ENCODE measurements at places on chromosomes 2 and 18. TPM values are rescaled to one million over a fixed set of nuclear protein-coding genes. Genes with fewer than 3 reads are reported as not detected.

DNA sequence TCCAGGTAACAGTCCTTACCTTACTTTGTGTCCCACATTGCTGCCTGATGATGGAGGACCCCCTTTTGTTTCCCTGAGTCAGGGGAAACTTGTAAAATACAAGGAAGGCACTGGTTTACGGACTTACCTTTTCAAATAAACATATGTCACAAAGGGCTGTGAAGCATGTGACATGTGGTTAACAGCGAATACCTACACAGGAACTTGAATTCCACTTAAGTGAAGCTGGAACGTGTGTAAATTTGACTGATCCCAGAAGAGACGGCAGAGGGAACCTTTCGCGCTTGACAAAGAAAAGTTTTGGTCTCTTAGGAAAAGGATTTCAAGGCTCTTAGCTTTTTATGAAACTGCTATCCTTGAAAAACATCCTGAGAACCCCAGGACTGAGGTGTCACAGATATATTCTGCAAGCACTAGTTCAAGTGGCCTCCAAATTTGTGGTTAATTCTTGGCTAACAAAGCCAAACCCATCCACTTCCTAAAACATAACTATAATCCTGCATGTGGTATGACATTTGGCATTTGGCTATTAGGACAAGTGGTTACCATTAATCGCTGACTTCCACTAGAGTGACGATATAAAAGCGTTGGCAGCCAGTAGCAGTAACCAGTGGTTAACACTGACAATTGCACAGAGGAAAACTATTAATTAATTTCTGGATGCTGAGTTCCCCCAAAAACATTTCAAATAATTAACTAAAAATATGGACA, 55.6 kb downstream of the ITGB6 start:
- no peaks in the 10 kb centered on the region for H3K36me3 ChIP-seq
- no peaks in the 10 kb centered on the region for H3K27me3 ChIP-seq
- no peak overlapping the region for H3K4me3 ChIP-seq
- DNase-seq = no peak
- no peak overlapping the region for H3K27ac ChIP-seq

DNA sequence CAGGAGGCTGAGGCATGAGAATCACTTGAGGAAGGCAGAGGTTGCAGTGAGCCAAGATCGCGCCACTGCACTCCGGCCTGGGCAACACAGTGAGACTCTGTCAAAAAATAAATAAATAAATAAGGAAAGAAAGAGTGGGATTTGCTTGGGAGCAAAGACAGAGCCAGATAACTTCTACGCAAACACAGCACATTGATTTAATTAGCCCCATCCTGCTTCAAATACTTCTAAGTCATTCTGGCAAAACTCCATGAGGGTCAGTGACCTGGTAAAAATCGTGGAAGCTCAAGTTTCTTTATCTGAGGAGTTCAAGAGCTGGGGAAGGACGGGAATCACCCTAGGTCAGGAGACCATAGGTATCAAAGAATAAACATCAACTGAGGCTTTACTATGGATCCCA, 70.6 kb upstream of the TCF7L1 start:
- no peak for DNase-seq
- H3K4me1 ChIP-seq = no peaks in the 10 kb centered on the region
- no peaks in the 10 kb centered on the region for H3K27me3 ChIP-seq
- no peaks in the 10 kb centered on the region for H3K36me3 ChIP-seq
- no peak overlapping the region for H3K27ac ChIP-seq

DNA sequence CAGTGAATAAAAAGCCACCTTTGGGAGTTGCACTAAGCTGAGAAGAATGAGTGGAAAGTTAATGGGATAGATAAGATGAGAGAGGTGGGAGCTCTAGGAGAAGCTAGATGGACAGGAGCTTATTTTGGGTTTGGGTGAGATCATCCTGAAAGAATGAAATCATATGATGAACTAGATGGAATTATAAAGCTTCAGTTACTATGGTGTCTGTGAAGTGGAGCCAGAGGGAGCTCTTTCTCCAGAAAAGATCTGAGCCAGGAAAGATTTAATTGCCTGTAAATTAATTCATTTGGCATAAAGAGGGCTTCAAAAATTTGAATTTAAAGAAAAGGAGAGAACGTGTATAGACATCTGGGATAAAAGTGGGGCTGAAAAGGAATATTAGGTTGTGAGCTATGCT, 10.3 kb downstream of the DNAH6 start:
- H3K27me3 ChIP-seq = no peaks in the 10 kb centered on the region
- H3K27ac ChIP-seq = no peak overlapping the region
- H3K4me3 ChIP-seq = no peak overlapping the region
- DNase-seq = no peak

DNA sequence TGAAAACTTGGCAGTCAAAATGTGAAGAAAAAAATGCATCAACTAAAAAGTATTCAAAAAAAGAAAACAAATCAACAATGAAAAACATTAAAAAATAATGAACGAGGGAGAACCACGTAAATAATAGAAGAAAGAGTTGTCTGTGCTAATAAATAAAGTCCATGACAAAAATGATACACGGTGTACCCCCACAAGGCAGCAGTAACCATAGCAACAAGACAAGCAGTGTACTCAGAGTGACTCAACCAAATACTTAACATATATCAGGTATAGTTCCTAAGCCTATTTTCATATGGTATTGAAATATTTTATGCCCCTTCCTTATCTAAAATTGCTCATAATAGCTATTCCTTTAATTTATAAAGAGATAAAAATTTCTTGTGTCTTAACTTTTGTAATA, 162.3 kb upstream of the TMEM200C start:
- no peaks in the 10 kb centered on the region for H3K4me1 ChIP-seq
- H3K4me3 ChIP-seq = no peak overlapping the region
- H3K27me3 ChIP-seq = no peaks in the 10 kb centered on the region
- no peaks in the 10 kb centered on the region for H3K36me3 ChIP-seq
- no peak overlapping the region for H3K27ac ChIP-seq

DNA sequence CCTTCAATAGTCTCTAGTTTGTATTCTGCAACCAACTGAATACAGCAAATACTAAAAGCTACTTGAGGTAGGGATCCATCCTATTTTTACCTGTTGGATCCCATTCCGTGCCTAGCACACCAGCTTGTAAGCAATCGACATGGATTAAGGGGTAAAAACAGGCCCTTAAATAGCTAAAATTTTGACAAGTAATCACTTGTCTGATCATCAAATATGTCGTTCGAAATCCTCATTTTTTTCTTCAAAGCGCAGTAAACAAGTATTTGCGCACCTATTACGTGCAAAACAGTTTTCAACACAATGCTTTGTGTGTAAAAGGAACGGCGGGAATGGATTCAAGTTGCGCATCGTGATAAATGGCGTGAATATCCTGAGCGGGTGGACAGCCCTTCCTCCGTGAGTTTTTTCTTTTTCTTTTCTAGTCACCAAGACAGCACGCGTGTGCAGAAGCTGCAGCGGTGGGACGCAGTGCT, 1.4 kb upstream of the ACVR2A start:
- no peaks in the 10 kb centered on the region for H3K36me3 ChIP-seq
- no peak for DNase-seq
- H3K4me1 ChIP-seq = peaks cover 13% of the 10 kb centered on the region

ZNF804A gene
- not detected for total RNA-seq

PAX3 gene
- not detected for total RNA-seq

Measured in stomach (tissue), 19 donors.